ENCODE measurements at places on chromosomes 16 and 17. TPM values are rescaled to one million over a fixed set of nuclear protein-coding genes. Genes with fewer than 3 reads are reported as not detected.

The CD300A gene
- total RNA-seq: 0.46 TPM

The CAVIN1 gene
- total RNA-seq: 0.11 TPM

The CCL13 gene
- not detected for total RNA-seq

The ELP5 gene
- total RNA-seq: 62.3 TPM

DNA sequence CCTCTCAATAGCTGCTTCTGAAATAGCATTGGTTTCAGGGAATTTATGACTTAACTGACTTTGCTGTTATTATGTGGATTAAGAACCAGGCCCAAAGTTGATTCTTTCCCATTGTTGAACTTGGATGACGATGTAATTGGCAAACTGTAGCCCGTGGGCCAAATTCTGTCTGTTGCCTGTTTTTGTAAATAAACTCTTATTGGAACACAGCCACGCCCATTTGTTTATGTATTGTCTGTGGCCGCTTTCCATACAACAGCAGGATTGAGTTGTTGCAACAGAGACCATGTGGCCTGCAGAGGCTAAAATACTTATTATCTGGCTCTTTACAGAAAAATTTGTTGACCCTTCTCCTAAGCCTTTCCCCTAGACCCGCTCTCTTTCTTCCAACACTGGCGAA lies 31.6 kb downstream of the NTN1 start:
- no peak for DNase-seq

DNA sequence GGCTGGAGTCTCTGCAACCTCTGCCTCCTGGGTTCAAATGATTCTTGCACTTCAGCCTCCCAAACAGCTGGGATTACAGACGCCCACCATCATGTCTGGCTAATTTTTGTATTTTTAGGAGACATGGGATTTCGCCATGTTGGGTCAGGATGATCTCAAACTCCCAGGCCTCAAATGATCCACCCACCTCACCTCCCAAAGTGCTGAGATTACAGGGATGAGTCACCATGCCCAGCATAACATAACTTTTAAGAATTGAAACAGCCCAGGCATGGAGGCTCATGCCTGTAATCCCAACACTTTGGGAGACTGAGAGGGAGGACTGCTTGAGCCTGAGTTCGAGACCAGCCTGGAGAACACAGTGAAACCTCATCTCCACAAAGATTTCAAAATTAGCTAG lies 2.5 kb downstream of the RSL1D1 start:
- no peak for DNase-seq

DNA sequence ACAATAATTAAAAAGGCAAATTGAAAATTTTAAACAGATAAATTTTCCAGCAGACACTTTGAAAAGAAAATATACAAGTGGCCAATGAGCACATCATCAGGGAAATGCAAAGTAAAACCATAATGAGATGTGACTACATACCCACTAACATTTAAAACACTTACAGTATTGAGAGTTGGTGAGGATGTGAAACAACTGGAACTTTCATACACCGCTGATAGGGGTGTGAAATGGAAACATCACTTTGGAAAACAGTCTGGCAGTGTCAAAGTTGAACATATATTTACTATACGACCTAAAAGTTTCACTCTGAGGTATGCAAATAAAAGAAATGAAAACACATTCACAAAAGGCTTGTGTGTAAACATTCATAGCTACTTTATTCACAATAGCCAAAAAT lies 94.0 kb upstream of the GNAO1 start:
- no peak for DNase-seq

GRCh38 chr16:50615891-50616290 lies 65.2 kb downstream of the SNX20 start:
- no peak for DNase-seq

GRCh38 chr17:22692066-22692805 lies 999.9 kb downstream of the KCNJ18 start:
- DNase-seq: no peak

- DNase-seq: no peak
Observed at GRCh38 chr17:51456942-51457341, 196.6 kb downstream of the UTP18 start.

- DNase-seq: no peak
Observed at GRCh38 chr17:43530288-43531081, 15.7 kb downstream of the ETV4 start.

GRCh38 chr17:47785538-47786123 lies 36.0 kb downstream of the OSBPL7 start:
- no peak for DNase-seq

- no peak for DNase-seq
Observed at GRCh38 chr16:79509211-79509631, 91.3 kb downstream of the MAF start.

GRCh38 chr16:1279945-1280589 lies 24.2 kb downstream of the TPSD1 start:
- DNase-seq: no peak

GRCh38 chr17:10821770-10822169 lies 16.1 kb downstream of the PIRT start:
- DNase-seq: no peak

- DNase-seq: no peak
Observed at GRCh38 chr17:78257810-78258322, 26.4 kb downstream of the TMEM235 start.

- DNase-seq: no peak
Observed at GRCh38 chr17:49509588-49509917, 14.5 kb downstream of the NGFR start.

GRCh38 chr17:27576477-27577083 lies 54.4 kb upstream of the LGALS9 start:
- no peak for DNase-seq
